Smooth muscle cell of the brain vasculature (primary cell): ENCODE measurements at places on chromosomes 3 and 15.

- no peak for DNase-seq
These were observed 114.9 kb downstream of the TNIK start for GRCh38 chr3:171345107-171345843.

DNA sequence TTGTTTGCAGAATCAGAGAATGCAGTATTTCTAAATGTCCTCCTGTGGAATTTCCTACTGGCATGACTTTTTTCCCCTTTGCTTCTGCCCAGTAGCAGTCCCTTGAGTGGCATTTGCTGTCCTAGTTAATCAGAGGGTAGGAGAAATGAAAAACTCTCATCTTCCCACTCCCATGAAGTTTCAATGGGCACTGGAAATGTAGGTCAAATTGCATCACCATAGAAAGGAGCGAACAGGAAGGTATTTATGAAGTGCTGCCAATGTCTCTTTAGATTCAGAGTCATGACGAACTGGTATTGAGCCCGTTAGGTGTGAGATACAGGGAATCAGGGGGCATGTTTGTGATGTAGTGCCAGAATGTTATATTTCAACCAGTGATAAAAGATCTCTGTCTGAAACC is 23.2 kb downstream of the ATXN7 start:
- DNase-seq, result no peak

- no peak for DNase-seq
These were observed 71.5 kb upstream of the FILIP1L start for GRCh38 chr3:100185847-100186246.

GRCh38 chr3:72663429-72663828 is 184.8 kb downstream of the SHQ1 start:
- no peak for DNase-seq

DNA sequence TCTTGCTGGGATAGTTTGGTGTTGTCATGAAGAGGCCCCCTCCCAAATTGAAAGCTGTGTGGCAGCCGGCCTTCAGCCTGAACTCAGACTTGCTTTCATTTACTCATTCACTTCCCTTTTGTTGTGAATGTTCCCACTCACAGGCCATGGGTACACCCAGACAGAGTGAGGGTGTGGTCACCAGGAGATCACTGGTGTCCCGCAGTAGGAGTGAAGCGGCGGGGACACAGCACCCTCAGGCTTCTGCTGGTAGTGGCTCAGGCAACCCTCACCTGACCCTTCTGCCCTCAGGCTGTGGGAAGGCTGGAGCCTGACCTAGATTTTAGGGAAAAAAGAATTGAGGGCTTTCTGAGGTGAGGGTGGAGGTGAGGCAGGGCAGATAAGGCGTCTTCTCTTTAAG is 244.4 kb downstream of the SOX2 start:
- DNase-seq, result no peak

GRCh38 chr3:194318511-194319161 is 32.5 kb downstream of the CPN2 start:
- no peak for DNase-seq

DNA sequence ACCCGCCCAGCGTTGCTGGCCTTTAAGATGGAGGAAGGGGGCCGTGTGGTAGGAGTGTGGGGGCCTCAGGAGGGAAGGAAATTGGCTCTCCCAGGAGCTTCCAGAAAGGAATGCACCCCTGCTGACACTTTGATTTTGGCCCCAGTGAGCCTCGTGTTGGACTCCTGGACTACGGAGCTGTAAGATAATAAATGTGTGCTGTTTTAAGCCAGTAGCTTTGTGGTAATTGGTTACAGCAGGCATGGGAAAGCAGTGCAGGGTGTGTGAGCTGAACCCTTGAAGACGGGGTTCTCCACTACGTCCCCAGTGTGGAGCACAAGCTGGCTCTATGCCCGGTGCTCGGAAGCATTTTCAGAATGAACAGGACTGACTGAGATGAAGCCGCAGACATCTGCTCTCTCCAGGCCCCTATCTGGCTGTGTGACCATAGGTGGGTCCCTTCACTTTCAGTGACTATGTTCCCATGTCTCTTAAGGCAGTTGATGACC is 22.9 kb upstream of the CGNL1 start:
- DNase-seq, result peak; percentile 51

DNA sequence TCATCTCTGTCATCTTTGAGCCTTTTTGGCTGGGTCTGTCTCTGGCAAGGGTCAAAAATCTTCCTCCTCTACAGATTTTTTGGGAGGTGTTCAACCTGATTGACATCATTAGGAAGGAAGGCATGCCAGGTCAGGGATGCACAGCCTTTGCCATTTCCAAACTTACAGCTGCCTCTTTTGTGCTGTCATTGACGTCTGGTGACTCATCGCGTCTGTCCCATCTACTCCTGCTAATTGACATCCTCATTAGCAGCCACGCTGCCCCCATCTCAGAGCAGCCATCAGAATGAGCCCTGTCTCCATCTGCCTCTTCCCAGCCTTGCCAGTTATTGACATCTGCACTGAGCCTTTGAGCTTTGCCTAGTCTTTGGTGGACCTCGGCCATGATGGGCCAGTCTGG is 53.0 kb downstream of the PDIA5 start:
- no peak for DNase-seq

GRCh38 chr3:32340039-32340438 is 51.6 kb upstream of the CMTM7 start:
- no peak for DNase-seq

GRCh38 chr3:195238081-195238571 is 32.8 kb downstream of the XXYLT1 start:
- no peak for DNase-seq

- no peak for DNase-seq
These were observed 108.4 kb downstream of the ADAMTSL3 start for GRCh38 chr15:83762367-83762766.

GRCh38 chr3:46463120-46463867 is 1.4 kb downstream of the LTF start:
- no peak for DNase-seq

GRCh38 chr3:38522002-38522401 is 25.9 kb downstream of the EXOG start:
- DNase-seq, result no peak

DNA sequence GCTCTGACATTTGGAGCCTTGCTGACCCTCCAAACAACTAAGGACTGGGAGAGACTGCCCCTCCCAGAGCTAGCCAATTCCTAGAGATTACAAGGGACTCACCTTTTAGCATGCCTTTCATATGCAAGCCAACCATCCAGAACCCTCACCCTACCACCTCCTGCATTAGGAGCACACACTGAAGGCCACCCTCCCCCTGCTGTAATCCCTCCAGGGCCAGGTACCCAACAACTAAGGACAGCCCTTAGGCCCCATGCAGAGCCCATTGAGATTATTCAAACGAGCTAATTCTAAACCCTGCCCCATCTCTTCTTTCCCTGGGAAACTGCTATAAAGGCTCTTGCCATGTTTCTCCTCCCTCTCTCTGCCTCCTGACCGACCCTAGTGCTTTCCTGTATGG is 352.6 kb downstream of the ERC2 start:
- no peak for DNase-seq

DNA sequence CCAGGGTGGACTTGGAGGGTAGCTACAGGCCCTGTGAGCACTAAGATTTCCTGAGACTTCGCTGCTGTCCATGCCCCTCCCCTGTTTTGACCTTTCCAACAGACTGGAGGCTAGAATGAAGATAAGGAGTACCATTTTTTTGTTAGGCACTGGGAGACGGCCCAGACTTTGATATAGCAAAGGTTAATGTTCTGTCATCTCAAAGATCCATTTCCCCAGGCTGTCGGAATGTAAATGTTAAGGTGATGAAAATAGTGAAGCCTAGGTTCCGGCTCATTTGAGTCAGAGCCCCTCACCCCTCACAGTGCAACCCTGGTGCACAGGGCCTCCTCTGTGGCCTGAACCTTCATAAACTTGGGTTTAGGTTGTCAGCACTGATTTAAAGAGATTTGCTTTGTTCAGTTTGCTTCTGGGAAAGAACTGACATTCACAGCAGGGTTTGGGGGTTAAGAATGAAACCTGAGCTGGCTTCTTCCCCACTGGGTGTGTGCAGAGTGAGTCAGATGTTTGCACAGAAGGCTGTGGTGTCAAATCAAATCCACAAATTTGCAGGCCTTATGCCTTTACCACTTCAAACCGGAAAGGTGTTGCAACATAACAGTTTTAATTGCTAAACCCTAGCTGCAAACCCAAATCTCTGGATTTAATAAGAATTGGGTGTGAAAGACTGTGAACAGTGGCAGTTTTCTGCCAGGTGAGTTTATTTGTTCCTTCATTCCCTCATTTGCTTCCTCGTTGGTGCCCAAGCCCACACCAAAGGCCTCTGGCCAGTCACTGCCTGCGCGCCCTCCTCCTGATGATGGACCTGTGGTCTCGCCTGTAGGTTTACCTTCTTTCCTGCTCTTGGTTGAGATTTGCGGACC is 20.6 kb upstream of the KCTD6 start:
- DNase-seq, result peak; percentile 88

DNA sequence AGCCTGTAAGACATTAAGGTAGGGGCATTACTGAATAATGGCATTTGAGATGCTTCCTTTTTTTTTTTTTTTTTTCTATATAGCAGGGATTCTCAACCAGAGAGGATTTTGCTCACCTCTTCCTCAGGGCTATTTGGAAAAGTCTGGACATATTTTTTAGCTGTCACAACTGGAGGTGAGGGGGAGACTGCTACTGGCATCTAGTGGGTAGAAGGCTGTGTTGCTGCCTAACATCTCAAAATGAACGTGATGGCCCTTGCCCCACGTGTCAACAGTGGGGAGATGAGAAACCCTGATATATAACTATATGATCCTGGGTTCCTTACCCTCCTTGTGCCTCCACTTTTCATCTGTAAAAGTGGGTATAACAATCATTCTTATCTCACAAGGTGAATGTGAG is 71.9 kb downstream of the CADPS start:
- DNase-seq, result no peak

- DNase-seq, result no peak
These were observed 5.4 kb upstream of the ACSBG1 start for GRCh38 chr15:78239811-78240210.

- no peak for DNase-seq
These were observed 94.9 kb upstream of the CHD2 start for GRCh38 chr15:92805080-92805690.

DNA sequence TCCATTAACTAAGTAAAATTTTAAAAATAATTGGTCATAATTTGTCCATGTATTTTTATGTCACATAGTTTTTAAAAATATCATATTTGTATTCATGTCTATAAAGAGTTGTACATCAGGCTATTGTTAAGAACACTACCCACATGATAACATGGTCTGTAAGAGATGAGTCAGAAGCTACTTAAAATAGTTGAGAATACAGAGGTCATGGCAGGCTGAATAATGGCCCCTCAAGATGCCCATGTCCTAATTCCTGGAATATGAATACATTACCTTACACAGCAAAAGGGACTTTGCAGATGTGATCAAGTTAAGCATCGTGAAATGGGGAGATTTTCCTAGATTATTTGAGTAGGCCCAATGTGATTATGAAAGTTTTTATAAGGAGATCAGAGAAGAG is 782.9 kb upstream of the GOLIM4 start:
- DNase-seq, result no peak

DNA sequence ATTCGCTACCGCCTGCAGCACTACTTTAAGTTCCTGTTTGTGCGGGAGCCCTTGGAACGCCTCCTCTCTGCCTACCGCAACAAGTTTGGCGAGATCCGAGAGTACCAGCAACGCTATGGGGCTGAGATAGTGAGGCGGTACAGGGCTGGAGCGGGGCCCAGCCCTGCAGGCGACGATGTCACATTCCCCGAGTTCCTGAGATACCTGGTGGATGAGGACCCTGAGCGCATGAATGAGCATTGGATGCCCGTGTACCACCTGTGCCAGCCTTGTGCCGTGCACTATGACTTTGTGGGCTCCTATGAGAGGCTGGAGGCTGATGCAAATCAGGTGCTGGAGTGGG is 995 bp downstream of the CHST14 start:
- no peak for DNase-seq
